Stimulated activated CD4-positive, alpha-beta T cell treated with anti-CD3 and anti-CD28 coated beads, Interleukin-1b, Interleukin-23, amount 100 ng/mL, for 1 hour (primary cell): ENCODE measurements at places on chromosomes 1 and 21.

DNA sequence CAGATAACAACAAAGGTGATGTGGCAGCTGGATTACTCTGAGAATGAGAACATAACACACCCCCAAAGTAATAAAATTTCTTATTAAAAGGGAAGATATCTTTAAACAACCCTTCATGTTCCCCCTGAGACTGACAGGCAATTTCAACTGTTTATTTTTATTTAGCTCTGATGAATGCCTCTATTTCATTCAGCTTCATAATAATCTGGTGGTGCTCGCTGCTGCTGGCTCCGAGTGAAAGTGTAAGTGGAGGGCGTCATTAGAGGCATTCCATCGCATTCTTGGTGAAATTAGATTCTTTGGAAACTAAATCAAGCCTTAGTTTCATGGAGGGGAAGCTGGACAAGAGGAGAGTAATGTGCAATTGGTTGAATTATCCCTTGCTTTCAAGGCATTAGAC is 128.9 kb downstream of the GRIK1 start:
- no peak for DNase-seq

DNA sequence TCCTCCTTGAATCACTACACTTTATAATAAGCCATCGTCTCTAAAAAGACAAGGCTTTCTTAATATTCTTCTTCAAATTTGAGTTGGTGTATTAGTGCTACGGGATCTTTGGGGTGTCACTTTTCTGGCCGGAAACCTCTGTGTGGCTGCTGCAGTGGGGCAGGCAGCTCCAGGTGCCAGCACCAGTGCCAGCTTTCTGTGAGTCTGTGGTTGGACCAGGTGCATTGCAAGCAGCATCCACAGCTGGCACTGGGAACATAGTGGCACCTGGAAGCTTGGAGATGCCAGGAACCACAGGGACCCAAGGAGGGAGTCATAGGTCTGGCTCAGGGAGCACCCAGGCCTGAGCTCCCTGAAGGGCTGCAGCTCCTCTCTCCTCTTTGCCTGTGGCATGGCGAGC is 111.8 kb upstream of the RUNX3 start:
- DNase-seq: no peak

GRCh38 chr1:156860113-156860627 is 495 bp upstream of the NTRK1 start:
- DNase-seq: peak; percentile 34

DNA sequence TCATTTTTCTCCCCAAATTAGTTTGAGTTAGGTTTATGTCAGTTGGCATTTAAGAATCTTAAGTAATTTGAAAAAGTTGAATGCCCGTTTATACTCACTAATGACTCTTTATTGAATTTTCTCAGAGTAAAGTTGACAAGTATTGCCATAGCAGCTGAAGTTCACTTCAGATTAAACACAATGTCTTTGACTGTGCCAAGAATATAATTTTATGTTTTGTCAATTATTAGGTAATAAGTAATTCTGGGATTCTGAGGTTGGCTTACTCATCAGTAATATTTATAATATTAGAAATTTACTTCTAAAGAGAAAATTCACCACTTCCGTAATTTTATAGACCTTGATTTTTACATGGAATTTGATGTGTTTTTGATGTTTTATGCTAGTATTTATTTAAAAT is 369.3 kb upstream of the TMPRSS15 start:
- no peak for DNase-seq

- no peak for DNase-seq
Measured at GRCh38 chr1:39575191-39576015, 1.2 kb downstream of the PABPC4 start.

DNA sequence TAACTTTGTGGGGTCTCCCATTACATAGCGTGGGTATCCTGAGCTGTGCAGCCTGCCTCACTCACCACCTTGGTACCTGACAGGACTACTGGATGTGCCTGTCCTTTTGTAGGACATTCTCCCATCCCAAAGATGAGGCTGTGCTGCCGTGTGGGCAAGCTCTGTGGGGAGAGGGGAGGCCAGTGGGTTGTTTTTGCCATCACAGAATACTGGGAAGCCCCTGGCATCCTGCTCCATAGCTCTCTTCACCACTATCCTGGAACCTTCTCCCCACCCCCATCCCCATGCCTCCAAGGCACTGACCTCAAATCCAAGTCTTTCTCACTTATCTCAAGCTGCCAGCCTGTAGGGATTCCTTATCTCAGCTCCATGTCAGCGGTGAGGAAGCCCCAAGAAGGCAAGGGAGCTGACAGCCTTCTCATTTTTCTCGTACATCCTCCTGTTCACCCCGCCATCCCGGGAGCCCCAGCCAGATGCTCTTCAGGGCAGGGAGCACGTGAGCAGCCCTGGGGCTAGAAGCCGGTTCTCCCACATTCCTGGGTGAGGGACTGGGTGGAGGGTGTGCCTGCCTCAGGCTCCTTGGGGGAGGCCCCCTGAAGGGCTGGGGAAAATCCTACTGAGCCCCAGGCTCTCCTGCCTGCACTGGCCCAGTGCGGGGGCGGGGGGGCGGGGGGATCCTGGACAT is 2.4 kb upstream of the ELF3 start:
- no peak for DNase-seq

DNA sequence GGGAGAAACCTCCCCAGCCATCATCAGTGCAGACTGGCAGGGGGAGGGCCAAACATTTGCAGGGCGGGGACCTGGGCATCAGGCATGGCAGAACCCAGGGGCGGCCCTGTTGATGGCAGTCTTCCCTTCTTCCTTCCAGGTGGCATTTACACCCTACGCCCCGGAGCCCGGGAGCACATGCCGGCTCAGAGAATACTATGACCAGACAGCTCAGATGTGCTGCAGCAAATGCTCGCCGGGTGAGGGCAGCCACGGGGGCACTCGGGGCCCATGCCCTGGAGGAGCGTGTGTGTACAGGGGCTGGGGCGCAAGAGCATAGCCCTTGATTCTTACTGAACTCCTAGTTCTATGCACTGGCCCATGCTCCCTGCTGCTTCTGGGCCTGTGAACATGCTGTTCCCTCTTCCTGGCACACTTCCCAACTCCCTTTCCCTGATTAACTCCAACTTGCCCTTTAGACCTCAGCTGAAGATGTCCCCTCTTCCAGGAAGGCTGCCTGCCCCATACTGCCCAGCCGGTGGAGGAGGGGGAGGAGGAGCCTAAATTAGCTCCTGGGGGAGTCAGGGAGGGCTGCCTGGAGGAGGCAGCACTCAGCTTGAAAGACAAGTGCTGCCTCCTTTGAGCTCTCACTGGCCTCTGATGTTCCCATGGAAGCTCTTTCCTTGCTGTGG is 22.0 kb downstream of the TNFRSF1B start:
- DNase-seq: no peak

DNA sequence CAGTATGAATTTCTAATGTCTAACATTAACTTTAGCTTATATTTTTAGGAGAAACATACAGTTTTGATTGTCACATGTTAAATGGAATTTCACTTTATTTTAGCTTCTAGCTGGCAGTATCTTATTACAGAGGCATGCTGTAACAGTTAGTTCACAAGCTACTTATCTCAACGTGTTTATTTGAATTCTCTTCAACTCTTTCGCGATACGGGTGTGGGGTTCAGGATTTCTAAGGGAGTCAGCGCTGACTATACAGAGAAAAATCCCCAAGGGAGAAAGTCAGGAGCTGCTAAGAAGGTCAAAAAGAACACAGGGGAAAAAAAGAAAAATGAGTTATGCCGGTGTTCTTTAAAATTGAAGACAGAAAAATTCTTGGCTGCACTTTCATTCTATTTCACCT is 296.2 kb downstream of the VAV3 start:
- DNase-seq: no peak

DNA sequence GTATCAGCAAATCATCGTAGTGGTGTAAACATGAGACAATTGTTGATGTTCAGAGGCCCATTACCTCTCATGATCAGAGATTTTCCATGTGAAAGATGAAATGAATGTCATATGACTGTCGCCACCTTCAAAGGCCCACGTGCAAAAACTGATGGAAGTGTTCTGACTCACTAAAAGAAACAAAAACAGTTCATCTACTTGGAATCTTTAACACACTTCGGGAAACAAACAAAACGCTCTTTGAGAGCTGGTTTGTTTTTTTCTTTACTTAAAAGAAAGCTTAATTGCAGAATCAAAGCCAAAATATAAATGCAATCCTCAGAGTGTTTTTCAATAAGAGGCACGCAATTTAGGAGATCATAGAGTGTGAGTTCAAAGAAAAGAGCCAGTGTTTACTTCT is 100.8 kb downstream of the PLPPR4 start:
- DNase-seq: no peak

GRCh38 chr1:156809281-156809680 is 7.4 kb downstream of the SH2D2A start:
- no peak for DNase-seq

- no peak for DNase-seq
Measured at GRCh38 chr1:158426137-158426536, at the start of gene OR10K2. OR10K2 (minus strand) TSS chr1:158426237; CDS start chr1:158420866, 5,371 bp downstream.

DNA sequence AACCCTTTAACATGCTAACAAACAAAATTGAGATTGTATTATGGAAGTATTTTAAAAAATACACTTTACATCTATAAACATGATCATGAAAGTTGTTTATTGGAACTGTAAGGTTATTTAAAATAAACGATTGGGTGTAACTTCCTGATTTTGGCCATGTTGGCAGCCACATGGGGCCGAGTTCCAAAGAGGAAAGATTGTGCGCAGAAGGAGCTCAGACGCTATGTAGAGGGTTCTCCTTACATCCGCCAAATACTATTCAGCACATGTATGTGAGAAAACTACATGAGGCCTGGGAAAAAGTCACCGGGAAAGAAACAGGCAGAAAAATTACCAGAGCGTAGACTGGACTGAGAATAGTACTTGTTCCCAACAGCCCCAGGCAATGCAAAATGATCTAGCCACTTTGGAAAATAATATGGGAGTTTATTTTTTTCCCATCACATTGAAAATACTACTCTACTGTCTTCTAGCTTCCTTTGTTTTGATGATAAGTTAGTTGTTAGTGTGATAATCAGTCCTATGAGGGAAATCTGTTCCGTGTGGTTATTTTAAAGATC is 35.7 kb upstream of the B3GALT2 start:
- DNase-seq: no peak

DNA sequence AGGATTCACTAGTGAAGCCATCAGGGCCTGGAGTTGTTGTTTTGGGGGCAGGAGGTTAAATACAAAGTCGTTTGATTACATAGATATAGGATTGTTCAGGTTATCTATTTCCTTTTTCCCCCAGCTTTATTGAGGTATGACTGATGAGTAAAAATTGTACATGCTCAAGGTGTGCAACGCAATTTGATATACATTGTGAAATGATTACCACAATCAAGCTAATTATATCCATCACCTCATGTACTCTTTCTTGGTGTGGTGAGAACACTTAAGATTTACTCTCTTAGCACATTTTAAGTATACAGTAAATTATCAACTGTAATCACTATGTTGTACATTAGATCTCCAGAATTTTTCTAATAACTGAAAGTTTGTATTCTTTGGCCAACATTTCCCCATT is 6.0 kb downstream of the FGGY start:
- DNase-seq: no peak

DNA sequence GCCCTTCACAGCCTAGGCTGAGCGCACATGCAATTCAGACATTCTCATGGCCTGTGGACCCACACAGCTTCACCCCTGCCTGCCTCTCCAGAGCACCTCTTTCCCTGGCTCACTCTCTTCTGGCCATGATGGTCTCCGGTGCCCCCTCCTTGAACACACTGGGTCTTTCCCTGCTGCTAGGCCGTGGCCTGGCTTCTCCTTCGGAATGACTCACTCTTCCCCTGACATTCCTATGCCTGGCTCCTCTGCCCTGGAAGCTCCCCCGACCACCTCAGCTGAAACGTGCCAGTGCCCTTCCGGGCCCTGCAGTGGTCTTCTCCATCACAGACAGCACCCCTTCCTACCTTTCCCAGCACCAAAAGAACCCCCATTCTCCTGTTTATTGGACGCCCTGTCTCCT is 28.3 kb downstream of the EPHA8 start:
- no peak for DNase-seq

- no peak for DNase-seq
Measured at GRCh38 chr1:169595764-169596711, 9.8 kb upstream of the F5 start.

DNA sequence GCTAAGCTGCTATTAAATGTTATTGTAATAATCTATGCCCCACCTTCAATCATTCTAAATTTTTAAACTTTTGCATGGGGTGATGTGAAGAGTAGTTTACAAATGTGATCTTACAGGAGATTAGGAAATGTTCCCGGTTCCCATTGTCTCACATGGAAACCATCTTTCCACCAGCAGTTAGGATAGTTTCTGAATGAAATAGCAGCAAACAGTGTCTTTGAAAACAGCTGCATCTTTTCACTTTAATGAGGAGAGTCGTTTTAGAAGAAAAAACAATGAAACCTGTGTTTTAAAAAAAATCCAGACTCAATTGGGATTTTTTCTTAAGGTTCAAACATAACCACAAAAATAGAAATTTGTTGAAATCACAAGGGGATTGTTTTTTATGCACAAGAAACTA is 134.2 kb downstream of the TLR5 start:
- DNase-seq: no peak

DNA sequence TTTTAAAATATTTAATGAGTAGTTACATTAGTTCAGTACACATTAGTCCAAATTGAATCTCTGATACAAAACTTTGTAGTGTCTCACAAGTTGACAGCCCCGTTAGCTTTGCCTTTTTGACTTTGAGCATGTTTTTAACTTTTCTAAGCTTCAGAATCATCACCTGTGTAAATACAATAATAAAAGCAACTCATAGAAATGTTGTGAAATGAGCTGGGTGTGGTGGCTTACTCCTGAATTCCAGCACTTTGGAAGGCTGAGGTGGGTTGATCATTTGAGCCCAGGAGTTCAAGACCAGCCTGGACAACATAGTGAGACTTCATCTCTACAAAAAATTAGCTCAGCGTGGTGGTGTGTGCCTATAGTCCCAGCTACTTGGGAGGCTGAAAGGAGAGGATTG is 11.1 kb downstream of the RRP15 start:
- no peak for DNase-seq

DNA sequence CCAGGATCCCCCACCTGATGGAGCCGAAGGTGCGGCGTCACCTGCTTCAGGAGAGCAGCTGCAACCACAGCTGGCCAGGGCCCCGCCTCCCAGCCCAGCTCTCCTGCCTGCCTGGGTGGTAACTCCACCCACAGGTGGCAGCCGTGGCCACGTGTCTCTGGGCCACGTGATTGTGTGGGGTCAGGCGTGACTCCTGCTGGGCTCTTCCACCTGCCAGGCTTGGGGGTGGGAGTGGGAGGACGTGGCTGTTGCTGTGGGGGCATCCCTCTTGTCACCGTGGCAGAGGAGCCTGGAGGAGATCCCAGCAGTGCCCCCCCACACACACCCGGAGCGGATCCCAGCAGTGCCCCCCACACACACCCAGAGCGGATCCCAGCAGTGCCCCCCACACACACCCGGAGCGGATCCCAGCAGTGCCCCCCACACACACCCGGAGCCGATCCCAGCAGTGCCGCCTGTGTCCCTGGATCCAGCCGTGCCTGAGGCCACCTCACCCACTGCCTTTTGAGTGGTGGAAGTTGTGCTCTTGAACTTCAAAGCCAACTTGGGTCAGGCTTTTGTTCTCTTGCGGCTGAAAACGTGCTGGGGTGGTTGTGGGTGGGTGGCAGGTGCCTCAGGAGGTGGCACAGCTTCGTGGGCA is 32.2 kb downstream of the POFUT2 start:
- DNase-seq: no peak
